ENCODE measurements at places on chromosomes 2 and 18. TPM values are rescaled to one million over a fixed set of nuclear protein-coding genes. Genes with fewer than 3 reads are reported as not detected.

The RAB6C gene
- total RNA-seq = 0.23 TPM

The NGEF gene
- total RNA-seq = 1.7 TPM

The NEB gene
- total RNA-seq = 313 TPM

The TUBA3E gene
- total RNA-seq = not detected

The CPO gene
- total RNA-seq = not detected

The SLC20A1 gene
- total RNA-seq = 52.1 TPM

The MATN3 gene
- total RNA-seq = 1.5 TPM

The SH3BP4 gene
- 47.8 TPM for total RNA-seq

The EPC2 gene
- total RNA-seq = 33.5 TPM

The LIPG gene
- 32.1 TPM for total RNA-seq

The NEU2 gene
- not detected for total RNA-seq

The SPATA3 gene
- not detected for total RNA-seq

The TRPM8 gene
- not detected for total RNA-seq

The EFHD1 gene
- total RNA-seq = 30.4 TPM

The DCDC2C gene
- total RNA-seq = 0.93 TPM

The REG3A gene
- total RNA-seq = not detected

The DSC3 gene
- total RNA-seq = 1.6 TPM

The SPR gene
- total RNA-seq = 9.1 TPM

The DTNA gene
- 23.8 TPM for total RNA-seq

The TDRD15 gene
- total RNA-seq = 0.06 TPM

The MAPRE3 gene
- total RNA-seq = 7.0 TPM

The ACTR2 gene
- total RNA-seq = 89.3 TPM

The APLF gene
- 7.3 TPM for total RNA-seq

The UGT1A3 gene
- not detected for total RNA-seq

The FBXO48 gene
- total RNA-seq = 0.53 TPM

The IL36RN gene
- total RNA-seq = not detected

The TRABD2A gene
- 1.1 TPM for total RNA-seq

The IL1A gene
- total RNA-seq = 0.41 TPM

The PER2 gene
- total RNA-seq = 13.2 TPM

The MC5R gene
- total RNA-seq = 0.47 TPM

The C1QL2 gene
- not detected for total RNA-seq

The ZNF236 gene
- 24.2 TPM for total RNA-seq

The E2F6 gene
- 16.3 TPM for total RNA-seq

The PRKAG3 gene
- total RNA-seq = 5.0 TPM

The SCN3A gene
- total RNA-seq = 0.76 TPM

Data from metanephros (tissue), 2 donors.